Skin of body (tissue), 3 donors: ENCODE measurements at places on chromosomes 12 and 14.

GRCh38 chr12:28130625-28131598, 59.3 kb upstream of the CCDC91 start:
- DNase-seq: peak; percentile 5

DNA sequence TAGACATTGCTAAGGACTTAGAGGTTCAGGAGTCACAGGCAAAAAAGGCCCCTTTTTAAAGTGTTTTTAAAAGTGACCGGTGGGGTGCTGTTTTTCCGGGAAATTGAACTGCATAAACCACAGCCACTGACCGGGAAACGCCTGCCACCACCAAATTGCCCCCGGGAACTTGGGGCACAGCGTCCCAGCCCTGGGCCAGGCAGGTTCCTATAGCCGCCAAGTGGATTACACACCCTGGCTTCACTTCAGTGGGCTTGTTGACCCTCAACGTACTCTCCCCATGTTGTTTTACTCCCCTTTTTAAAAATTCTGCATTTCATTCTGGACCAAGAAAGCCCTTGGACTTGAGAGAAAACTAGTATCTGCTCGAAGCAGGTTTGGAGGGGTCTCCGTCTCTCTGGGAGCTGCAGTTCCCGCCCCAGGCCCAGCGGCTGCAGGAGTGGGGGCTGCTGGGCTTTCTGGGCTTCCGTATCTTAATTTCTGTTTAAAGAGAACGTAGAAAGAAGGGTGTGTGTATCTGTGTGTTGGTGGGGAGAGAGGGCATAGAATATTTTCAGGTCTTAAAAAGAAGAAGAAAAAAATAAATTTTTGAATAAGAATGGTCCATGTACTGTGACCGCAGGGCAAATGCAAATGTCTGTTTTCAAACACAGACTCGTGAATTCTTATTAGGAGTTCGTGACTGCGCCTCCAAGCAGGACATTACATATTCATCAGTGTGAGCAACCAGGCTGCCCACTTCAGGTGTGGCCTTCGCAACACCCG, 82.9 kb downstream of the PAPOLA start:
- no peak for DNase-seq

GRCh38 chr12:95201056-95201670, 16.1 kb downstream of the FGD6 start:
- DNase-seq: peak; percentile 10

- no peak for DNase-seq
Observed at GRCh38 chr12:127035011-127035879, 1231.7 kb upstream of the TMEM132C start.

GRCh38 chr14:41457393-41457792, 149.3 kb upstream of the LRFN5 start:
- DNase-seq: no peak

- DNase-seq: no peak
Observed at GRCh38 chr12:82132390-82132789, 225.8 kb downstream of the CCDC59 start.

DNA sequence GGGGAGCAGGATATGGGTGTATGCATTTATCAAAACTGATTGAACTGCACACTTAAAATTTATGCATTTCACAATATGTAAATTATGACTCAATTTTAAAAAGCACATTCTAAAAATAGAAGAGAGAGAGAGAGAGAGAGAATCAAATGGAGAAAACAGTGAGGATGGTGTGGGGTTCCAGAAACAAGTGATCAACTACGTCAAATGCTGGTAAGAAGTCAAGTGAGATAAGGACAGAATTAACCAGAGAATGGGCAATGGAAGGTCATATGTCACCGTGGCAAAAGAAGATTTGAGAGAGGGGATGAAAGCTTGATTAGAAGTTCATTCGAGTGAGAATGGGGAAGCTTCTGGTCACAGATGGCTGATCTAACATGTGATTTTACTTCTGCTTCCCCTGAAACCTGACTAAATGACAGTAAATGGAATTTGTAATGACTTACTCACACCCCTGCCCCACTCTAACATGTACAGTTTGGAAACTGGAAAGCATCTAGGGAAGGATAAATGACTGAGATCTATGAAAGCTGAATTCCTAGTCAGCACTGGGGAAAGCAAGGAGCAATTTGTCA, 276.5 kb upstream of the AMIGO2 start:
- DNase-seq: no peak

DNA sequence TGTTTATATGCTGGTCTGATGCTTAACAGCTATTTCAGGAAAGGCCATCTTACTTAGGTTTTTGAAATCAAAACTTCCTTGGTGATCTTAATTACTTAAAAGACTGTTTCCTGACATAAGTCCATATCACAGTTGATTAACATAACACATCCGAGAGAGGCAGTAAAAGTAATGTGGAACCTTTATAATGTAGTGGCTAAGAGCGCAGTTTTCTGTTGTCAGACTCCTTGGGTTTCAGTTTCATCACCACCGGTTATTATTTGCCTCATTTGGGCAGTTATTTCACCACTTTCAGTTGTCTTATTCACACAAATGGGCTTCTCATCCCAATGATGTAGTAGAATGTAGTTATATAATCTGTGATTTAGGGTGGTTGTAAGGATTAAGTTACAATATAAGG, 30.9 kb downstream of the TBC1D15 start:
- DNase-seq: no peak

DNA sequence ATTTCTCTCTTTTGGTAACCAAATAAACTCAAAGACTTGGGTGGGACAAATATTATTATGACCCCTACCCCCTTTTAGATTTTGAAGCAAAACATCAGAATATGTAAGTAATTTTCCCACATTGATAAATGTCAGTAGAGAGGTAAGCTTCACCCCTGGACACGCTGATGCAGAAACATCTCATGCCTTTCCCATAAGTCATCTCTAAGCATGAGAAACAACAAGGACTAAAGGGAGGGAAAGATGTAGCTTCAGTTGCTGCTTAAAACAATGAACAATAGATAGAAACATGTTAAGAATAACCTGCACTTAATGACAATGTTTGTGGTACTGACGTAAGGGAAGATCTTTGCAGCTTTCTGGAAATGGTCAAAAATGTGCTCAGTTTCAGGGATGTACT, 56.3 kb upstream of the SLC8A3 start:
- no peak for DNase-seq

DNA sequence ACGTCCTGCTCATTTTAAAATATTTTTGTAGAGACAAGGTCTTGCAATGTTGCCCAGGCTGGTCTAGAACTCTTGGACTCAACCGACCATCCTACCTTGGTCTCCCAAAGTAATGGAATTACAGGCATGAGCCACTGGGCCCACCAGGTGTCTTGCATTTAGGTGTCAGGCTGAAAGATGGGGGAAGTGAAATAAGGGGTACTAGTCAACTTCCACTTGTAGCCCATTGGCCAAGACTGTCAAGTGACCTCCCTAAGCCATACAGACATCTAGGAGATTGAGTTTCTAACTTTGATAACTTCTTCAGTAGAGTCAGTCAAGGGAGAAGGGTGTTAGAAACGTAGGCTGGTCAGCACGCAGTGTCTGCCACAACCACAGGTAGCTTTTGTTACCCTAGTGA, 32.0 kb downstream of the ARF6 start:
- DNase-seq: no peak

- no peak for DNase-seq
Observed at GRCh38 chr12:122840580-122841513, 5.6 kb downstream of the HIP1R start.

DNA sequence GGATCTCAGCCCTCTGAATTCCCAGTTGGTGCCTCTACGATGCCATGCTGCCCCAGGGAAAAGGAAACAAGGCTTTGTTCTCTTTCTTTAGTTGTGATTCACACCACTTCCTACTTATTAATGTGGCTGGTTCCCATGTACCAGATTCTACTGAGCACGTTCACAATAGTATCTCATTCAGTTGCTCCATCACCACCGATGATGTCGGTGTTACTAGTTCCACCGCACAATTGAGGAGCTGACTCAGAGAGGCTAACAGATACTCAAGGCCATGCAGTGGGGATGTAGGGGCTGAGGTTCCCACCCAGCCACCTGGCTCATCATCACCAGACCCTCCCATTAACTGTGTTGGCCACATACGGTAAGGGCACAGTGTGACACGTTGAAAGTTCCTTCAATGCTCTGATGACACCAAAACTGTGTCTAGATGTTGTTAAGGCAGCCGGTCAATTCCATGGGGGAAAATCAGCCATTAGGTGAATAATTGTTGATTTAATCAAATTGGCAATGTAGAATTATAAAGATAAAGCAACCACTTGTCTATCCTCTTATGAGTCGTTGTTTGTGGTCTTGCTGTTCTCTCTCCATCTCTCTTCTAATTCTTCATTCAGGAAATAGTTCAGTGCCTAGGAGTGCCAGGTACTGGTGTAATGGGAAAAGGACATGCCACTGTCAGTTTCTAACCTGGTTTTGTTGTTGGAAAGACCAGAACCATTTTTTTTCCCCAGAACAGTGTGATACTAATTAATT, 244.2 kb upstream of the CRY1 start:
- DNase-seq: no peak

GRCh38 chr12:29589851-29590250, 92.4 kb upstream of the OVCH1 start:
- no peak for DNase-seq

DNA sequence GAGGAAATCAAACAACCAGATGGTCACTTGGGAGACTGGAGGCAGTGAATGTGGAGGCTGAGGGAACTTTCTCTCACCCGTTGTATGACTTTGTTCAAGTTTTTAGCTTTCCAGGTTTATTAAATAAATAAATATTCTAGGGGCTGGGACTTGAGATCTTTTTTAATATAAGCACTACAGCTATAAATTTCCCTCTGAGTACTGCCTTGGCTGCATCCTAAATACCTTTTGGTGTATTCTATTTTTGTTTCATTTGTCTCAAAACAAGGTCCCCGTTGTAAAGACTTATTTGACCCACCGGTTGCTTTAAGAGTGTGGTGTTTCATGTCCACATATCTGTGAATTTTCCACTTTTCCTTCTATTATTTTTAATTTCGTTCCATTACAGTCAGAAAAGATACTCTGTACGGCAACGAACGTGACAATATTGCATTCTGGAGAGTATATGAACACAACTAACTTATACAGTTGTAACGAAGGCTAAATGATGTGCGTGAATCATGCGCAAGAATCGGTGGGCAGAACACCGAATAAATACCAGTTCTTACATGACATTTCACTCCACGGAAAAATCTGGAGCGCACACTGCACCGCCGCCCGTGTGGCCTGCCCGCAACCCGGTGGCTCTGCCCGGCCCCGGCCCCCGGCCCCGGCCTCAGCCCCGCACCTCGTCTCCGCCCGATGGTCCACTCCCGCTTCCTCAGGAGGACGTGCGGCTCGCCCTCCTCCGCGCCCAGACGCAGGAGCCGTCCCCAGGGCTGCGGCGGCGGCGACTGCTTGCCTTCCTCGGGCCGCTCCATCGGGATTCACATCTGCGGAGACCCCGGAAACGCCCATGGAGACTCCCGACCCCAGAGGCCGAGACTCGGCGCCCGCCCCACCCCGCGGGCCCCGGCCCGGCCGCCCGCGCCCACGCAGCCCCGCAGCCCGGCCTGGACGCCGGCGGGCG, 602 bp downstream of the CHFR start:
- no peak for DNase-seq

DNA sequence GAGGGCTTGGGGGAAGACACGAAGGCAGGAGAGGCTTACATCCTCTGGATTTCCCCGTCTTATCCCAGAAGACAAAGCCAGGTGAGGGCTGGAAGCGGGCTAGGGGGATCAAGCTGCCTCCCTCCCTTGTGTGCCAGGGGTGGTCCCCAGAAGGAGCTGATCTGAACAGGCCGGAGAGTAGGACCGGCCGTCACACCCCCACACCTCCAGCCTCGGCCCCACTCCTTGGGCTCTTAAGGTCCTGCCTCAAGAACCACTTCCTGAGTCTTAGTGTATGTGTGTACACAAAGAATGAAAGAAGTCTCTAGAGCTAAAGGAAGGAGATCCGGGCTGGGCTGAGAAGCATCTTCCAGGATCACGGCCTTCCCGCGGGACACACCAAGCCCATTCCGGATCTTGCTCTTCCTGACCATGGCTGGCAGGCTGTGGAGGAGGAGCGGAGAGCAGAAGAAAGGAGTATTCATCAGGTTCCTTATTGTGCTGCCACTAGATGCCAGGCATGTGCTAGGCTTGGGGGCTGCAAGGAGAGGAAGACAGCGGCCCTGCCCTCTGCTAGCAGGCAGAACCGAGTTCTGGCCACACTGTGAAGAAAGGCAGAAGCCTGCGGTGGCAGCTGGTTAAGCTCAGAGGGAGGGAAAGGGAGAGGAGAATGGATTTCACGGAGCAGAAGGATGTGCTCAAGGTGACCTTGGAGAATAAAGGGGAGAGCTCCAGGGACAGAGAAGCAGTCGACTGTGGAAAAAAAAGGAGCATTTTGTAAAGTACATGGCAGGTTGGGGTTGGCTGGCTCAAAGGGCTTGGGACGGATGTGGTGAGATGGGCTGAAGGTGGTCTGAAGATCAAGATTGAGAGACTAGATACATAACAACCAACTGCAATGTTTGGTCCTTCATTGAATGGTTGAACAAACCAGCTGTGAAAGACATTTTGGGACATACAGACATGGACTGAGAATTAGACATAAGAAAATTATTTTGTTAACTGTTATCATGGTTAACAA, 1.3 kb upstream of the CD63 start:
- peak; percentile 73 for DNase-seq
